ENCODE measurements at places on chromosomes 4 and X.

- DNase-seq, result no peak
These were observed 329.4 kb upstream of the AGA start for GRCh38 chr4:177771645-177772044.

GRCh38 chrX:13658602-13659001, 5.7 kb downstream of the TCEANC start:
- peak; percentile 6 for DNase-seq

DNA sequence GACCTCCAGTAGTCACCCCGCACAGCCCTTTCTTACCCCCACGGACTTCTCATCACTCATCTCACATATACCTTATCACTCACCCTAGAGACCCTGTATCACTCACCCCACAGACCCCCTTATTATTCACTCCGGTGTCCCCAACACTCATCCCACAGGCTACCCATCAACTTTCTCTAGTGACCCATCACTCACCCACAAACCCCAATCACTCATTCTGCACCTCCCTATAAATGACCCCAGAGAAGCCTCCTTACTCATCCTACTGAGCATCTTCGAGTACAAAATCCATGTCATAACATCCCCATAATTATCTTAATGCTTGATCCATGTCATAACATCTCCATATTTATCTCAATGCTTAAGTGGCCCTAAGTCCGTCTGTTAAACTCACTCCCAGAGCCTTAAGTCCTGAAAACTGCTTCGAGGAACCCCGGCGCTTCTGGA, 934 bp downstream of the ZNF41 start:
- DNase-seq, result no peak

GRCh38 chrX:111086591-111087006, 9.4 kb upstream of the PAK3 start:
- DNase-seq, result no peak

- DNase-seq, result no peak
These were observed 107.4 kb upstream of the F9 start for GRCh38 chrX:139423186-139423585.

- DNase-seq, result no peak
These were observed at the start of gene CXCL11 for GRCh38 chr4:76035799-76036380. CXCL11 (minus strand) TSS chr4:76036070; CDS start chr4:76035987, 83 bp downstream.

DNA sequence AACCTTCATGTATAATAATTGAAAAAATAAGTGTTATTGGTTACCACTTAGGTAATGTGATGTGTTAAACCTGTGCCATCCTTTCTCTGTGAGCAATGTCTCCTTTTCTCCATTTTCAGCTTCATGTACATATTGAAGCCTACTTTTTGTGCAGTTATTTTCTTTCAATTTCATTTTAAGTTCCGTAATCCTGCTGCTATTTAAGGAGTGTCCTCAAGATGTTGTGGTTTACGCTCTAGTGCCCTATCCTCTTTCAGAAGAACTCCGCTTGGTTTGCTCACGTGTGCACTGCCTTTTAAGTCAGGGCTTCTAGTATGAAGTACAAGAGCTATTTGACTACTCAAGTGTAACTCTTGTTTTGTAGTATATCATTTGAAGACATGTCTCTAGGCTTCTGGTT, 2253.2 kb upstream of the TENM3 start:
- DNase-seq, result no peak

DNA sequence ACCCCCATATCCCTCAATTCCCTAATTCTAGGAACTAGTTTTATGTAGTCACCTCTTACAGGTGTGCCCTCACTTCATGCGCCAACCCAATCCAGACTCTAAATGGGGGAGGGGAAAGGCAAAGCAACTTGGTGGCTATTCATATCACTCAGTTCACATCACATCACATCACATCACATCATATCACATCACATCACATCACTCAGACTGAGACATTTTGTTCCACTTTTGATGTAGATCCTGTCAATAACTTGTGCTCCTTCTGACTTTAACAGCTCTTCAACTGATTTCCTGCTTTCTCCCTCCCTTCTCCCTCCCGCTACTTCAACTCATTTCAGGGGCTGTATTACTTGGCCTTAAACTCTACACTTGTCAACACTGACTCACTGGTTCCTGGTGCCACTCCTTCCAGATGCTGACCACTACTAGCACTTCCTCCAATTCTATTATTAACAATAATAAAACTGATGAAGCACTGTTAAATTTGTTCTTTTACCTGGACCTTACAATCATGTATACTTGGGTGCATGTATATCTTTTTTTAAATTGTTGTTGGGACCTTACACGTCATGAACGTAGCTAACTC, 29.1 kb upstream of the PLS3 start:
- no peak for DNase-seq

DNA sequence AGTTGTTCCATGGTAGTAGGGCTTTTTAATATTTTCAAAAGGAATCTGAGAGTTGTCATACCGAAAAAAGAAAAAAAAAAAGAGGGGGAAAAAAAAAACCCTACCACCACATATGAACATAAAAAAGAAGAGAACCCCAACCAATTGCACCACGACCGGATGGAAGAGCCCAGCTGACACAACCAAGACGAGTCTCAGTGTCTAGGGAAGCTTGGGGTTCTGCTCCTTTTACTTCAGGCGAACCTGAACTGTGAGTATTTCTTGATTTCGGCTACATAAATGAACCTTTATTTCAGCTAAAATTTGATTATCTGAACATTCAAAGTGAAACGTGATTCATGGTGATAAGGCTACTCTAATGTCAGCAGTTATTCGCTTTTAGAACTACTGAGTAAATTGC, at the start of gene GPR34:
Gene GPR34 (plus strand): TSS at position 139 of the 400 bp plus-strand sequence. CDS start 6,661 bp downstream, outside the sequence.
- DNase-seq, result no peak

GRCh38 chr4:184397516-184398163, 76.7 kb downstream of the IRF2 start:
- DNase-seq, result no peak

DNA sequence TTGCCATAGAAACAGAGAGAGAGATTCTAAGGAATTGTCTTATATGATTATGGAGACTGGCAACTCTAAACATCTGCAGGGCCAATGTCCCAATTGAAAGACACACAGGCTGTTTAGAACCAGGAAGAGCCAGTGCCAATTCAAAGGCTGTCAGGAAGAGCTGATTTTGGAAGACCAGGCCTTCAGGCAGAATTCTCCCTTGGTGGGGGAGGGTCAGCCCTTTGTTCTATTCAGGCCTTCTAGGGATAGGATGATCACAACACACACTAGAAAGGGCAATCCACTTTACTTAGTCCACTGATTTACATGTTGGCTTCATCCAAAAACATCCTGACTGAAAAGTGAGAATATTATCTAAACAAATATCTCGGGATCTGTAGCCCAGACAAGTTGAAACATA, 15.2 kb downstream of the C4orf46 start:
- no peak for DNase-seq

- DNase-seq, result no peak
These were observed 139.7 kb downstream of the MAPK10 start for GRCh38 chr4:86220121-86220520.

GRCh38 chrX:254630-255215, 26.5 kb upstream of the PLCXD1 start:
- no peak for DNase-seq

- peak; percentile 27 for DNase-seq
These were observed 41.8 kb downstream of the INTS12 start for GRCh38 chr4:105666693-105667092.

GRCh38 chr4:139986106-139986505, 167.9 kb downstream of the MAML3 start:
- peak; percentile 50 for DNase-seq

DNA sequence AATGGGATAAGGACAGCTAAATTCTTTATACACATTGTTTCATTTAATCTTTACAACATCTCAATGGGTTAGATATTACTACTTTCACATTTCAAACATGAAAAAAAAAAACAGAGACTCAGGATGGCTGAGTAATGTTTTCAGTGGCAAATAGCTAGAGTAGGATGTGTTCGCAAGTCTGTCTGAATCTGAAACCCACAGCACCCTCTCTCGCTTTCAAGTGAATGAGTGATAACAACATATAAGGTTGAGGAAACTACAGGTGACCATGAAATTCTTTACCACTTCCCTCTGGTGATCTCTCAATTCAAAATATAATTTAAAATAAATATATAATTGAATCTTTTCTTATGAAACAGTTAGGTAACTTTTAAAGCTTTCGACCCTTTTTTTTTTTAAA, 162.6 kb downstream of the PRR32 start:
- DNase-seq, result no peak

- DNase-seq, result no peak
These were observed 13.3 kb downstream of the NCAPG start for GRCh38 chr4:17823871-17824669.

DNA sequence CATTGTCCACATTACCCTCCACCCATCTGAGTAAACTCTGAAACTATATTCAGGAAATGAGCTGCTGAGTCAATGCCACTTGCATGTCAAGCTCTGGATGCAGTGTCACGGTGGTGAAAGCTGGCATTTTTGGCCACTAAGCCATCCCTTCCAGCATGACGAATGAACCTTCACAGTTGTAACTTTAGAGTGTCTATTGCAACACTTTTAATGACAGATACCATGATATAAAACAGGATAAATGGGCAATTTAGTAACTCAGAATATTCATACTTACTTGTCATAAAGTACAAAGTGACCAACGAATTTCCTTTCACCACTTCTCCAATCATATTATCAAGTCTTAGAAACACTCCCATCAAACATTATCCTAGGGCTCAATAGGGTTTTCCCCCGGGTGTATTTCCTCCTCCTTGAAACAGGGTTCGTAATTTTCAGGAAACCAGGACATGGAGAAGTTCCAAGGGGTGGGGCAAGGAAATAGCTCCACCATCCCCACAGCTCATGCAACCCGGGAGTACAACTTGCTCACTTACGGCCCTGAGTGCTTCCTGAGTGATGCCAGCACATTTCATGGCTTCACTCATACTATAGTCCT, 73.1 kb downstream of the MTHFD2L start:
- no peak for DNase-seq

- no peak for DNase-seq
These were observed 403 bp upstream of the LGI2 start for GRCh38 chr4:25031077-25031621.

DNA sequence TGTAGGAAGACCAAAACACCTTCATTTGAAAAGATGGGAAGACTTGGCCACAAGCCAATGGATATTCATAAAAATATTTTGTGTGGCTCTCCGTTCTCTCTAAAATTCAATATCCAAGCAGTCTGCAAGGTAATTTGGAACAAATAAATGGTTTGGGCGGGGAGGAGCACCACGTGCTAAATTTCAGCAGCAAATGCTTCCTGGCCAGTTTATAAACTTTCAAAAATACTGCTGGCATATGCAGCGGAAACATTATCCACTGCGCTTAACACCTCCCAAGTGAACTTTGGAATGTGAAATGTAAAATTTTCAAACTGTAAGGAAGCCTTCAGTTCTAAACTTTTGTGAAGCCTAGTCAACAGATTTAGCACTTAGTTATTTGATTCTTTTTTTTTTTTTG, 191.0 kb downstream of the NSUN7 start:
- DNase-seq, result no peak

DNA sequence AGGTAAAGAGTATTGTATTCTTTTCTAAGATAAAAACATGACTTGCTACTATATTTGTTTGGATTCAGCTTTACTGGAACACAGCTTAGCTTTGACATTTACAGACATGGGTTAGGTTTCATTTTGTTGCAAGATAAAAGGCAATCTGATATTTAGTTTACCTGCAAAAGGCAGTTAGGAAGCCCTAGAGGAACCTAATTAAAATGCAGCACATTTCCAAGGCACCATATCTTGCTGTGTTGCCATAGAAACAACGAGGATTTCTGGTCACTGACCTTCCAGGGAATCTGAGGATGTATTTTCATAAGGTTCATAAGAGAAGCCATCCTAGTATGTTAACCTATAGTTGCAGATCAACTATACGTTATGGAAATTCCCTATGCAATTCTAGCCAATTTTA, 116.0 kb downstream of the SNCA start:
- no peak for DNase-seq

DNA sequence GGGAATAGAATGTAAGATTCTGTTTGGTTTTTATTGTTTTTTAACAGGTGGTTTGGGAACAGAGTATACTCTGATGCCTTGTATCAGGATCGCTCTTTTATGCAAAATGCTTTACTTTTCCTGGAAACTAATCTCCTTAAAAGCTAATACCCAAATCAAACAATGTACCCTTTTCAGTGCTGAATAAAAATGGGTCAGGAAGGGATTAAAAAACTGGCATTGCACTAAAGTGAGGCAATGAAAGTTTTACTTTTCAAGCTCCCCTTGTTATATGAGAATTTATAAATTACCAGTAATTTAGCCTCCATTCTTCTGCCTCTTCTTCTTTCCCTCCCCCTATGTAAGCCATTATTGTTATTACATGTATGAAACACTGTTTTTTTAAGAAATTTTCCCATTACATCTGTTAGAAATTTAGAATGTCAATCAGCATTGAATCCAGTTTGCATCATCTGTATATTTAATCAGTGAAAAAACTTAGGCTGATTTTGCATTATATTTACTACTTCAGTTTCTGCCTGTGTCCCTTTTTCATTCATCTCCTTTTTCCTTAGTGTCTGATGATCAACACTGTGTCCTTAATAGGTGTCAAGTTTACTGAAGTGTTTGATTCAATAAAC, 89.7 kb upstream of the NPNT start:
- no peak for DNase-seq

GRCh38 chrX:48835524-48836329, at the start of gene PCSK1N:
PCSK1N (minus strand) TSS chrX:48835610; CDS start chrX:48835532, 78 bp downstream.
- DNase-seq, result no peak

GRCh38 chr4:153728151-153728550, 31.7 kb downstream of the RNF175 start:
- no peak for DNase-seq

DNA sequence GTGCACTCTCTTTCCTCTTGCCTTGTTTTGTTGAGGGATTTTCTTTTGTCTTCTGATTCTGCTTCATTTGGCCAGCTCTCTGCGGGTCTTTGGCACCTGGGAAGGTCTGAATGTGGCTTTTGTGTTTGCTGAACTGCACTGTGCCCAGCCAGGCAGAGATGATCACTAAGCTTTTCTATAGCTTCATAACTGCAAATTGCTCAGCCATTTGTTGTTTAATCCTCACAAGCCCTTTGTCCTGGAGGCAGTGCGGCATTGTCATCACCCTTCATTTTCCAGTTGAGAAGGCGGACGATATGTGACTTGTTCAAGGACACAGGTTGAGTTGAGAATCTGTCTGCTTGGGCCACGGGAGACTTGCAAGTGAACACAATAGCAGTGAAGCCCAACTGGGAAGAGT, 46.0 kb upstream of the SFRP2 start:
- DNase-seq, result no peak
